Mesenchymal stem cell (in vitro differentiated cells and primary cell): ENCODE measurements at places on chromosomes 7 and 10.
A peak's percentile ranks its signal among the peaks of the same experiment; 100 is the strongest.

DNA sequence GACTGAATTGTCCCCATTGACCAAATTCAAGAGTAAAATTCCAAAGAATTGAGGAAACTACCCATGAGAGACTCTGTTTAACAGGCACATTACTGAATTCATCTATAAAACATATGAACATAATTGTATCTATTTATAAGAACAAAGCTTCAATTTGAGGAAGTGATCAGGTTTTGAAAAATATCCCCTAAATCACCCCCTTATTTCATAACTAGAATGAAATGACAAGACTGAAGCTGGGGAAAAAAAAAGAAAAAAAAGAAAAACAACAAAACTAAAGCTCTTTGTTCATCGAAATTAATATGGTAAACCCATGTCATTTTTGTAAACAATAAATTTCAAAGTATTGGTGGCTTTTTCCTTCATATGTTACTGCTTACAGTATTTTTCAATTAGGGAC lies 184.9 kb upstream of the SEMA3A start:
- DNase-seq: no peak

DNA sequence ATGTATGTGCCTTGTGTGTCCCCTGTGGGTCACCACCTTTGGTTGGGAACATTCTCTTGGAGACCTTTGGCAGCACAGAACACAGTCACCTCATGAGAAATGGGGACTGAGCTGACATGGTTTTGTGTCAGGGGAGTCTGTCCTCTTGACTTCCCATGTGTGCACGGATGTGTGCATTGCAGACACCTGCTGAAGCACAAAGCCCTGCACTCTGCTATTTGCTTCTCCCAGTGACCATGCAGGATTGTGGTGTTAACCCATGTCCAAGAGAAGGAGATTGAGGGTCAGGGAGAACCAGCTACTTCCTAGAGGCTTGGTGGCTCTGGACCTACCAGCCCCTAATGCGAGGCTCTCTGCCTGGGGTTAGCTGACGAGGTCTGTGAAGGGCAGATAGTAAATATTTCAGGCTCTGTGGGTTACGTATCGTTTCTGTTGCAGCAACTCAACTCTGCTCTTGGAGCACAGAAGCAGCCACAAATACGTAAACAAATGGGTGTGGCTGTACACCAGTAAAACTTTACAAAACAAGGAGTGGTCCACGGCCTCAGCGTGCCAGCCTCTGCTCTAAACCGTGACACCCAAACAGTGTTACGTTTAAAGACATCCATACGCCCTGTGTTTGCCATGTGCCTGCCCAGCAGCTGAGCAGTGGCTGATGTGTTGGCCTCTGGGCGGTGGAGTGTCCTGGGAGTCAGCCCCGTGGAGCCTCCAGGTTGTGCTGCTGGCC lies 51.7 kb downstream of the ADCY1 start:
- DNase-seq: no peak

GRCh38 chr10:130339091-130339490 lies 202.9 kb downstream of the GLRX3 start:
- DNase-seq: no peak

DNA sequence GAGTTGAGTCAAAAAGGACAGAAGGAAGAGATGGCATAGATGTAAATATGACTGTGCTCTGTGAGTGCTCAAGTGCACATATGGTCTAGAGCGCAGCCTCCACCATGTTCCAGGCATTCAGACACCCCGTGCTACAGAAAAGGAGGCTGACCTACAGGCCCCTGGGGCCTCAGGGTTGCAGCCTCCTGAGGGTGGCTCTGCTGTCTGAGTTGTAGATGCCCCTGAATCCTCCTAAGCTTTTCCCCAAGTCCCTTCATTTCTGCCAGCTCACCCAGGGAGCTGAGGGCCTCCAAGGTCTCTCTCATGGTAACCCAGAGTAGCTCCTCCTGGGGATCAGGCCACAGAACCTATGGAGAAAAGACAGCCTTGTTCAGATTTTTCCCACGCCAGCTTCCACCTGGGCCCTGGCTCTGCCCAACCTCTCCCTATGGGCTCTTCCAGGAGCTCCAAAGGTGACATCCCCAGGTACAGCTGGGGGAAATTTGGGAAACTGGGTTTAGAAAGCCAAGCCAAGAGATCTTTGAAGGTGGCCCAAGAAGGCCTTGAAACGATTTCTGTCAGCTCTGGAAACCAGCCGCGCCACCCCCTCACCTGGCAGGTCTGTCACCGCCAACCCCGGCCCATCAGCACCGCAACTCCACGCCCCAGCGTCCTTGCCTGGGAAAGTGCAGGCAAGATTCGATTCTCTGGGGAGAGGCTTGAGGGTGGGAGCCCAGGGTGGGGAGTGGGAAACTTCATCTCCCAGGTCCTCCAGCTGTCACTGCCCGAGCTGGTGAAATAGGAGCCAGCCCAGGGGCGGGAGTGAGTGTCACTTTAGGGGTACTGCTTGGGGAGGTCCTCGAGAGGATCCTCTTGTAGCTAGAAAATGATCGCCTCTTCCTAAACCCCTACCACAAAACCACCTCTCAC lies 2.4 kb downstream of the ZNF467 start:
- DNase-seq: no peak

DNA sequence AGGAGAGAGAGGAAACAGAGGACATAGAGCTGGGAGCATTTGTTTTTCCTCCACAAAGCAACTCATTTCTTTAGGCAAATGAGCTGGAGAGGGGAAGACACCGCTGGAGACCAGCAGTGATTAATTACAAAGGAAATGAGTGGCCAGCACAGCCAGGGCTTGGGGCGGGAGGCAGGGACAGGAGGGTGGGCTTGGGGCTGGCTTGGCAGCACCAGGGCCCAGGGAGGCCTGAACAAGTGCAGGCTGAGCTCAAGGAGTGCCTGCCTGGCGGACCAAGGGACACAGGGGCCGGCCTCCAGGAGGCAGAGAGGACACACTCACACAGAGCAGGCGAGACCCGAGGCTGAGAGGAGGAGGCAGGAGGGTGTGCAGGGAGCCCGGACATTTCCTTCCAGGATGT lies 149.0 kb upstream of the UNC5B start:
- no peak for DNase-seq

GRCh38 chr7:31933481-31933880 lies 136.7 kb downstream of the PDE1C start:
- DNase-seq: peak; percentile 51

- no peak for DNase-seq
These were observed 184.1 kb downstream of the NOC3L start for GRCh38 chr10:94178475-94179253.

DNA sequence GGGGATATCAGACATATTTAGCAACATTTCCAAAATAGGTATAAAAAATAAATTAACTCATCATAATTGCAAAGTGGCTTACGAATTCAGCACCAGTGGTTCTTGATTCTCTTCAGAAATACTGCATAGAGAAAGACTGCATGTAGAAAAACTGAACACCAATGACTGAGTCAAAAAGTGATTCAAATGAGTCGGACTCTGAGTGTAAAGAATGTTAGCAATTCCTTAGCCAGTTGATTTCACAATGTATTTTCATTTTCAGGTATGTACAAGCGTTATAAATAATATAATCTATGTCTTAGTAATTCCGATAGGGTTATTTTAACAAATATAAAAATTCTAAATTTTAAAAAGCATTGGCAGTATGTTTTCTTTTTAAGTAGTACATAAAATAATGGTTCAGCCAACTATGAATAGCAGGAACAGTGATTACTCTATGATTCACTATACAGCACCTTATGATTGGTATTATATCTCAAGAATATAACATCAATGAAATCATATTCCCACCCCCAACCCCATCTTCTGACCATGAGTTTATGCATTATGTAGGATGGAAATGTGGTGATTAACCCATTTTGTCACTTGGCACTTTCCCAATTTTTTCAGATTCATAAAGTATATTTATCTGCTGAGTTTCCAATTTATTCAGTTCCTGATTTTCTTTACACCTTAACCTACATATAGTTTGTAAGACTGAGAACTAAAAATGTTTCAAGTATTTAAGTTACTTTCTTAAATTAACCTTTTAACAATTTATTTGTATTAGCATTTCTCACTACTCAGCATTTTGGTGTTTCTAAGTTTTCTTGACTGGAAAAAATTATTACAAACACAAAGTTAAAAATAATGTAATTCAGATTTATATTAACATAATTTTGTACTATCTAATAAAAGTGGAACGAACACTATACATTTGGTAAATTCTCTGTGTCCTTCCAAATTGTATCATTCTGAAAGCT lies 33.9 kb downstream of the DNAJC1 start:
- DNase-seq: no peak

DNA sequence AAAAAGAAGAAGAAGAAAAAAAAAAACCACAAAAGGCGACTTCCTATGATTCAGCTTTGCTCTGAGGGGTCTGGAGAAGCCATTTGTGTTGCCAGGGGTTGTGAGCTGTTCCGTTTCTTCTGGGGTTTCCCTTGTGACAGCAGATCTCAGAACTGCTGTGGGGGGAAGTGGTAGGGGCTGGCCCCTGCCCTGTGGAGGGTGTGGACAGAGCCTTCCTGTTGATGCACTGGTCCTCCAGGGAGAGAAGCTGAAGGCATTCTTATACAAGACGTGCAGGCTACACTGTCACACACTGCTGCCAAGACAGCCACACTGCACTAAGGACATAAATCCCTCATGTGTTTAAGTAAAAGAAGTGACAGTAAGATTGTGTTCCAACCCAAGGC lies 17.3 kb upstream of the CSGALNACT2 start:
- DNase-seq: peak; percentile 38

DNA sequence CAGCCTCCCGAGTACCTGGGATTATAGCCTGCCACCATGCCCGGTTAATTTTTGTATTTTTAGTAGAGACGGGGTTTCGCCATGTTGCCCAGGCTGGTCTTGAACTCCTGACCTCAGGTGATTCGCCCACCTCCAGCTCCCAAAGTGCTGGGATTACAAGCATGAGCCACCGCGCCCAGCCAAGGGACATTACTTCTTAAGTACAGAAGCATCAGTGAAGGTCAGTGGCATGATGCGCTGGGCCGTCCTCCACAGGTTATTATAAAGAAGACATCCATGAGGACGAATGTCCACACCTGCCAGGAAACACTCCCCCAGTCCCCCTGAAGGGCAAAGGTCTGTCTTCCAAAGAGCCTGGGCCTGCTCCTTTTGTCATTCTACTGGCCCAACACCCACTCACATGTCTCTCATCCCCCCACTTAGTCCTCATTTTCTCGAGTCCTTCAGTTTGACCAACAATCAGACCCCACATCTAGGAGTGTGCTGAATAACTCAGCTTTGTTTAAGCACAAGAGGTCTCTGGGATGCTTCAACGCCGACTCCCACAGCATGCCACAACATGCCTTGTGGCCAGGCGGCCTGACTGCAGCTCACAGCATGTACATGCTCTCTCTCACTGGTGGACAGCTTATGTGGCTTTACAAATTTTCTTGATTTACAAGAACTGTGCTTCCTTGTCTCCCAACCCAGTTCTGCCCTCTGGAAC lies 73.0 kb downstream of the CTBP2 start:
- DNase-seq: no peak

DNA sequence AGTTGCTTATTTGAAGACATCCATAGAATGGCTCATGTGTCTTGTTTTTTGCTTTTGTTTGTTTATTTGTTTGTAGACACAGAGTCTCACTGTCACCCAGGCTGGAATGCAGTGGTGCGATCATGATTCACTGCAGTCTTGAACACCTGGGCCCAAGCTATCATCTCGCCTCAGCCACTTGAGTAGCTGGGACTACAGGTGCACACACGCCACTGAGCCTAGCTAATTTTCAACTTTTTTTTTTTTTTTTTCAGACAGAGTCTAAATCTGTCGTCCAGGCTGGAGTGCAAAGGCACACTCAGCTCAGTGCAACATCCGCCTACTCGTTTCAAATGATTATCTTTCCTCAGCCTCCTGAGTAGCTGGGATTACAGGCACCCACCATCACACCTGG lies 83.3 kb upstream of the KLF6 start:
- no peak for DNase-seq

DNA sequence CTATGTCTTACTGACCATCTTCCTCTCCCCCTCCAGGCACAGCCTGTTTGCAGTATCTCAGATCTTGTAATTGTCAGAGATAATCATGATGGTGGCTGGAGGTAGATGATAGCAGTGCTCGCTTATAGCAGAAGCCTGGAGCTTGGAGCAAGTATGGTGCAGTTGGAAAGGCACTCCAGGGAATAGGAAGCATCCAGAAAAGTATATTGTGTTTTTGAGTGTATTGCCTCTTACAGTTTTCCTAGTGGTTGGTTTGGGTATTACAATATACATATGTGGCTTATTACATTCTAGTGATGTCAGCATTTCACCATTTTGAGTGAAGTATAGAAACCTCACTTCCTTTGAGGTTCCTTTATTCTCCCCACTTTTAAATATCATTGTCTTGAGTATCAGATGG lies 101.5 kb downstream of the STK31 start:
- no peak for DNase-seq

- DNase-seq: no peak
These were observed 113.4 kb downstream of the PLPP4 start for GRCh38 chr10:120570418-120570817.

DNA sequence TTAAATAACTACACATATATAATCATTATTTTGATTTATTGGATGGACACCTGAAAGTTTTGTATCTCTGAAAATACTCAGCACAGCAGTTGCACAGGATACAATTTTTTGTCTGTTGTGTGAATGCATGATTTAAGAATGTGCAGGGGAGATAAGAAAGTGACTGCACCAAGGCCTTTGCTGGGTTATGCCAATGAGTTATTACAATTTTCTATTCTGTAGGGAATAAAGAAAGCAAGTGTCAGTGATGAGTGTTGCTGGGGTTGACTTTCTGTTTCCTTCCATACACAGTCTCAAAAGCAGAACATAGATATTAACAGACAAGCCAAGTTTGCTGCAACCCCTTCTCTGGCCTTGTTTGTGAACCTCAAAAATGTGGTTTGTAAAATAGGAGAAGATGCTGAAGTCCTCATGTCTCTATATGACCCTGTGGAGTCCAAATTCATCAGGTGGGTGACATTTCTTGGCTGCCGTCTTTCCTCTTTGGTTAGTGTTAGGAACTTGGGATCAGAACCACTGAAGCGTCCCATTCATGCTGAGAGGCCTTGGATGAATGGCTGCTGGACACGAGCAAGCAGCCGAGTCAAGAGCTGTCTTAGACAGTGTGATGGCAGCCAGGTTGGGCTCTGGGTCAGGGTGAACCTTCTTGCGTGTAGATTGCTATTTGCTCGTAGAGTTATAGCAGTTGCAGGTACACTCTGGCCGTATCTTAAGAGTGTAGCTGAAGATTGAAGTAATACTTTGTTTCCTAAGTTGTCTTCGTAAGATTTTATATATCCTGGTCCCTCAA lies 92.8 kb downstream of the DOCK1 start:
- no peak for DNase-seq

DNA sequence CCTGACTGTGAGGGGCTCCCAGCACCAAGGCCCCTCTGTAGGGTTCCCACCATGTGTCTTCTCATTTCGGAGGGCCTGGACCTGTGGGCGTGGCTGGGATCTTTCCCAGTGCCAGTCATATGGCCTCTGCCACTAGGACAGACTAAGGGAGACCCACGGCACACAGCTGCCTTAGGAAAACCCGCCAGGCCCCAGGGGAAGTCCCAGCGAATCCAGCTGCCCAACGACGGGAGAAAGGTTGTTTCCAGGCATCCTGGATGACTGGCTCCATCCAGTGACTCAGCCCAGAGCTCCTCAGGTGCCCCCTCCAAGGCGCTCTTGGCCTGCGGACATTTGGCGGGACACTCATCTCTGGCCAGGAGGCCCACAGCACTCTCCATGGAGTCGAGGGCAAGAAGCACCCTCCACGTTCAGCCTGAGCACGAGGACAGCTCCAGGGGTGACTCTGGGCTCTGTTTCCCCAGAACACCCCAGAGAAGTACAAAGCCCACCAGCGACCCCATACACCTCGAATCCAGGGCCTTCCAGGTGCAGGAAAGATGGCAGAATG lies 39.9 kb downstream of the PWWP2B start:
- no peak for DNase-seq
